ENCODE measurements at places on chromosomes 3 and 15.

- peak; percentile 51 for DNase-seq
Observed at GRCh38 chr3:9932843-9933560, 632 bp upstream of the CRELD1 start.

DNA sequence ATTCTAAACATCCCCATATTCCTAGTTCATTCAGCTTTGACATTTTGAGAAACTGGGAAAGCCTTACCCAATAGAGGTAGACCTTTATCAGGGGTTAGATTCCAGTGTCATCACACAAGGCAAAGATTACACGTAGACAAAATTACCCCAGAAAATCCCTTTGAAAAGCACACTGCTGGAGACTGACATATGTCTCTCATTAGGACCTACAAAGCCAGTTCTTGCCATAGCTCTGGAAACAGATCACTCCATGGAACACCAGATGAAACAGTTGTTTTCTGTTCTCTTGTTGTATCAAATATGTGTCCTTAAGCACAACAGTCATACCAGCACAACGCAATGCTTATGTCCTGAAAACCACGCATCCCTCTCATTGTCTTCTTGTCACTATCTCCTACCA is 44.7 kb downstream of the RARB start:
- no peak for DNase-seq

- no peak for DNase-seq
Observed at GRCh38 chr3:141109751-141110150, 58.6 kb downstream of the SPSB4 start.

GRCh38 chr3:26622621-26623418 is at the start of gene LRRC3B:
Gene LRRC3B (plus strand): TSS chr3:26622772. CDS start chr3:26709673, 86,901 bp downstream.
- no peak for DNase-seq

- DNase-seq = no peak
Observed at GRCh38 chr3:161103776-161104385, 1.3 kb downstream of the B3GALNT1 start.

DNA sequence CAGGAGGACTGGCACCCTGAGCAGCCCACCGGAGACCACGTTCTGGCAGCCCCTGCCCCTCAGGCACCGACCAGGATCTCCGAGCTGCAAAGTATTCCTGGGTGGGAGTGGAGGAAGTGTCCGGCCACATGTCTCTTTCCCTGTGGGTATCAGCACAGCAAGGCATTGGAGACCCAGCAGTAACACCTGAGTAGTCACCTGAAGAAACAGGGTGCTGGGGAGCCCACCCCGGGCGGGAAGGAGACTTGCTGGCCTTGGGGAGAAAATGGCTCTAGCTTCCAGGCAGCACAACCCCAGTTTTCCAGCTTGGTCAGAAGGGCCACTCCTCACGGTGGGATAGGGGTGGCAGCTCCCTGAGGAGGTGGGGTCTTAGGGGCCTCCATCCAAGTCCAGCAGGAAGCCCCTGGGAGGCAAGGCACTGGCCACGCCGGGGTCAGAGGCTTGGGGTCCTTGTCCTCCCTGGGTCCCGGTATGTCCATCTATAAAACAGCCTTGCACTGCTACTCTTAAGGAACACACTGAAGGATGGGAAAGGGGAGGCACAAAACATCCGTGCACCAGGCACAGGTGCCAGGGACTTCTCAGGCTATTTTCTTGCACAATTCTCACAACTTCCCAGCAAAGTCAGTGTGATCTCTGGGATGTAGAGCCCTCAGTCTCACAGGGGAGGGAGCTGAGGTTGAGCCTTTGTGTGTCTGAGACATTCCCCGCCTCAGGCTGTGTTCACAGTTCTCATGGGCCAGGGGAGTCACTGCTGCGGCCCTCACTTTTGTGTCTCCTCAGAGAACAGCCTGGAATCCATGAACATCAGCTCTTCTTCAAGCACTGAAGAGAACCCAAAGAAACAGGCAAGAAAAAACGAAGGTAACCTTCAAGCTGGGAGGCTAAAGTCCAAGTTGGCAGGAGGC is 11.9 kb downstream of the CFAP100 start:
- no peak for DNase-seq

DNA sequence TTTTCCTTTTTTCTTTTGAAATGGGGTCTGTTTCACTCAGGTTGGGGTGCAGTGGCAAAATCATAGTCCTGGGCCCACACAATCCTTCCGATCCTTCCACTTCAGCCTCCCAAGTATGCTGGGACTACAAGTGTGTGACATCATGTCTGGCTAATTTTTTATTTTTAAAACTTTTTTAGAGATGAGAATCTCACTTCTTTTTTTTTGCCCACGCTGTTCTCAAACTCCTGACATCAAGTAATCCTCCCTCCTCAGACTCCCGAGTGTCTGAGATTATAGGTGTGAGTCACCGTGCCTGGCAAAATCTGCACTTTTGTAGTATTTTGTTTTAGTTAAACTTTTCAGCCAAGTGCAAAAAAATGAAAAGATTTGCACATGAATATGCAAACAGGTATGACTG is 171.0 kb downstream of the FNDC3B start:
- no peak for DNase-seq

- DNase-seq = no peak
Observed at GRCh38 chr3:134294302-134295280, 43.9 kb upstream of the RYK start.

- DNase-seq = no peak
Observed at GRCh38 chr3:186002884-186003472, 65.2 kb upstream of the TRA2B start.

GRCh38 chr3:128466840-128467541 is at the start of gene DNAJB8:
Gene DNAJB8 (minus strand): TSS chr3:128466890. CDS start chr3:128463245, 3,645 bp downstream.
- DNase-seq = no peak

- no peak for DNase-seq
Observed at GRCh38 chr3:124652009-124652408, 78.2 kb upstream of the UMPS start.

DNA sequence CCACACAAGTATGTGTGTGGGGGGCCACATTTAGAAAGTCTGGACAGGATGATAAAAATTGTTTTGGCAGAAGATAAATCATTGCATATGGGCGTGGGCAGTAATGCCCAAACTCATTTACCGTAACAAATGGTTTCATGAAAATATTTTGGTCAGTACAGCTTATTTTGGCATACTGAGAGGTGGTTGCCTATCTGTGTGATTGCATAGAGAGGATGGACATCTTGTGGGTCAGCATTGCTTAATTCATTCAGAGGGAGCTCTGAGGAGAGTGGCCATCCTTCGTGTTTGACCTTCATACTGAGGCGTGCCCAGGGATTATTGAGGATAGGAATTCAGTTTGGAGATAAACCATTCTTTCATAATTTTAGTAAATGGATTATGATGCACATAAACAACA is 162.5 kb downstream of the GAP43 start:
- DNase-seq = no peak

DNA sequence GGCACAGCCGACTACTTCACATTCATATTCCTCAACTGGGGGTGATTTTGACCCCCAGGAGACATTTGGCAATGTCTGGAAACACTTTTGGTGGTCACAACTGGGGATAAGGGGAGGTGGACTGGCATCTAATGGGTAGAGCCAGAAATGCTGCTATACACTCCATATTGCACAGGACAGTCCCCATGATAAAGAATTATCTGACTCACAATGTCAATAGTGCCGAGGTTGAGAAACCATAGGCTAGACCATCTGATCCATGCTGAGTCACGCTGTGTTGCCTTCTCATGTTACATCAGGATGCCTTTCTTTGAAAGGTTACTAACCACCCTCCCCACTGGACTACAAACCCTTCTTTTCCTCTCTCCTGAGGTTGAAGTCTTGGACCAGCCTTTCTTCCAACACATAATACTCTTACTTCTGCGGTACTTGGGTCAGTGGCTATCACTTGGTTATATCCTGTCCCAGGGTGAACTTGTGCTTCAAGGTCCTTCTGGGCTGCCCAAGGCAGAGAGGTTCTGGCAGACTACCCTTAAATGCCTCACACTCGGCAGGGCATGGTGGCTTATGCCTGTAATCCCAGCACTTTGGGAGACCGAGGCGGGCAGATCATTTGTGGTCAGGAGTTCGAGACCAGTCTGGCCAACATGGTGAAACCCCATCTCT is 68.8 kb downstream of the CTNNB1 start:
- DNase-seq = no peak

DNA sequence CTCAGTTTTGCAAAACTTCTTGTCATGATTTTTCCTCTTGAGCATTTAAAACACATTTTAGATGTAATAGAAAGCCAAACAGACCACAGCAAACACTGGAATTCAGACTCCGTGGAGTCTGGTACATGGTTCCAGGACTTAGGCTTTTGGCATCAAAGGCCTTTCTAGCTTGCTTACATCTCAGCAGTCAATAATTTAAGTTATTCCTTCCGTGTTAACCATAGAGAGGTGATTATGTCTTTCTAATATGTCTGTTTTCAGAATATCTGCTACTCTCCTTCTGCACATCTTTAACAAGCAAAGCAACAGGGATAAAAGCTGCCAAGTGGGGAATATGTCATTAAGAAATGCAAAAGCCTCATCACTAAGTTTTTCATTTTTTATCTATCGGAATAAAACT is 171.7 kb upstream of the CRBN start:
- DNase-seq = no peak

GRCh38 chr3:179806177-179806576 is 153.3 kb downstream of the USP13 start:
- DNase-seq = no peak

DNA sequence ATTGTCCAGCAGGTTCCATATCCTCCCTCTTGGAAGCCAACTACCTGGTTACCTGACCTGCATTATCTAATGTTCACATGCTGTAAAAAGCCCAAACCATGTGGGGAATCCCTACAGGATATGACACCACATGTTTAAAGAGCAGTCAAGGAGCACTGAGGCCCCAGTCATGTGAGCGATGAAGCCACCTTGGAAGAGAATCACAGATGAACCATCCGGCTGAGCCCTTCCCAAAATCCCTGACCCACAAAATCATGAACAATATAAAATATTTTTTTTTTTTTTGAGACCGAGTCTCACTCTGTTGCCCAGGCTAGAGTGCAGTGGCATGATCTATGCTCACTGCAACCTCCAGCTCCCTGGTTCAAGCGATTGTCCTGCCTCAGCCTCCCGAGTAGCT is 10.6 kb upstream of the ANKDD1A start:
- no peak for DNase-seq

GRCh38 chr15:68085052-68085451 is 30.9 kb downstream of the PIAS1 start:
- DNase-seq = no peak

GRCh38 chr15:65818927-65819562 is 27.0 kb upstream of the DENND4A start:
- no peak for DNase-seq

- DNase-seq = peak; percentile 34
Observed at GRCh38 chr3:158918008-158918407, 116.2 kb downstream of the MFSD1 start.

DNA sequence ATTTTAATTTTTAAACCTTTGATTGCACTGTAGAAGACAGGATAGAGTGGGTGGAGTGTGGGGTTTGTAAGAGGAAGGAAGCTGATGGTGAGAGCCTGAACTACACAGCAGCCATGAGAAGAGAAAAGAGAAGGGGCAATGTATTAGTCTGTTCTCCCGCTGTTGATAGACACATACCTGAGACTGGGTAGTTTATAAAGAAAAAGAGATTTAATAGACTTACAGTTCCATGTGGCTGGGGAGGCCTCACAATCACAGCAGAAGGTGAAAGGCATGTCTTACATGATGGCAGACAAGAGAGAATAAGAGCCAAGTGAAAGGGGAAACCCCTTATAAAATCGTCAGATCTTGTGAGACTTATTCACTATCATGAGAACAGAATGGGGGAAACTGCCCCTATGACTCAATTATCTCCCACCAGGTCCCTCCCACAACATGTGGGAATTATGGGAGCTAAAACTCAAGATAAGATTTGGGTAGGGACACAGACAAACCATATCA is 37.3 kb downstream of the STARD5 start:
- no peak for DNase-seq

GRCh38 chr15:33490703-33491102 is 179.9 kb downstream of the RYR3 start:
- no peak for DNase-seq

- no peak for DNase-seq
Observed at GRCh38 chr3:185884641-185885040, 53.2 kb downstream of the TRA2B start.

GRCh38 chr3:3628676-3629328 is 170.4 kb upstream of the LRRN1 start:
- no peak for DNase-seq
